Cardiac septum (tissue), 1 donor: ENCODE measurements at places on chromosomes 5 and 9.

DNA sequence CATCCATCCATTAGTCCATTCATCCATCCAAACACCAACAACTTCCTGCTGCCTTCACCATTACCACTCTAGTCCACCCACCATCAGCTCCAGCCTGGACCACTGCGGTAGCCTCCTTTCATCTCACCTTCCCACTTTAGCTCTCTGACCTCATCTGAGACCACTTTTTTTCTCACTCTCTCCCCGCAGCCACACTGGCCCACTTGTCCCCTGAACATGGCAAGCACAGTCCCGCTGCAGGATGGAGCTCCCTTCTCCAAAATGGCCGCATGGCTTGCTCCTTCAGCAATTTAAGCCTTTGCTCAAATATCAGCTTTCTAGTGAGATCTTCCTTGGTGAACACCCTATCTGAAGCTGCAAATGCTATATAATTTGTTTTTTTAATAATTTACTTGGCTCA is 11.1 kb downstream of the CSF1R start:
- peak; percentile 33 for DNase-seq

DNA sequence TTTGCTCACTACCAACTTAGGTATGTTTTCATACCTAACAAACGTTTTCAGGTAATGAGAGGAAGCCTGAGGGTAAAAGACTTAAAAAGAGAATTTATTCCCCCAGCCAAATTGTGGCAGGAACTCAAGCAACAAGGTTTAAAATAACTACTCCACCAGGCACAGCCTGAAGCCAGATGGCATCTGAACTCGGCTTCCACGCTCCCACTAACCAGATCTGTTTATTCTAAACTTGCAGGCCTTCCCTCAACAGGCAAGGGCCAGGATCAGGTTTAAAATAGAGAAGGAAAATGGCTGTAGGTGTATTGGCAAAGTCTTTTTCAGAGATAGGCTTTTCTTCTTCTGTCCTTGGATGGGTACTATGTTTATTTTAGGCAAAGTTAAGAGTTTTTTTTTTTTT is 89.4 kb downstream of the OTULIN start:
- no peak for DNase-seq

- no peak for DNase-seq
Measured at GRCh38 chr5:121695307-121695706, 156.4 kb upstream of the FTMT start.

- no peak for DNase-seq
Measured at GRCh38 chr5:72177538-72177937, 70.3 kb downstream of the MAP1B start.

GRCh38 chr9:99489060-99489413 is 267.0 kb downstream of the SEC61B start:
- no peak for DNase-seq

DNA sequence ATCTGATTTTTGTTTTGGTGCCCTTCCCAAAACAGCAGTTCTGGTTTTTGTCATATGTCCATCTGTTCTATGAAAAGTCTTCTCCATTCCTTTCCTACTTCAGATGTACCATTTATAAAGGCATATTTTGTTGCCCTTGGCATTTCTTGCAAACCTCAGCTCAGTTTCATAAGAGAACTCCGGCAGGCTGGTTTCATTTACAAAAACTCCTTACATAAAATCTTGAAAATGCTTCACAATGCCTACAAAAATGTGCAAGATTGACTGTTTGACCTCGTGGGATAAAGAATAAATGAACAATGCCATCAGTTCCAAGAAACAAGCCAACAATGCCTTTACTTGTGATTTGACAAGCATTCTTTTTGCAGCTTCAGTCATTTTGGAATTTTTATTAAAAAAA is 39.1 kb upstream of the CTNNAL1 start:
- DNase-seq: no peak

DNA sequence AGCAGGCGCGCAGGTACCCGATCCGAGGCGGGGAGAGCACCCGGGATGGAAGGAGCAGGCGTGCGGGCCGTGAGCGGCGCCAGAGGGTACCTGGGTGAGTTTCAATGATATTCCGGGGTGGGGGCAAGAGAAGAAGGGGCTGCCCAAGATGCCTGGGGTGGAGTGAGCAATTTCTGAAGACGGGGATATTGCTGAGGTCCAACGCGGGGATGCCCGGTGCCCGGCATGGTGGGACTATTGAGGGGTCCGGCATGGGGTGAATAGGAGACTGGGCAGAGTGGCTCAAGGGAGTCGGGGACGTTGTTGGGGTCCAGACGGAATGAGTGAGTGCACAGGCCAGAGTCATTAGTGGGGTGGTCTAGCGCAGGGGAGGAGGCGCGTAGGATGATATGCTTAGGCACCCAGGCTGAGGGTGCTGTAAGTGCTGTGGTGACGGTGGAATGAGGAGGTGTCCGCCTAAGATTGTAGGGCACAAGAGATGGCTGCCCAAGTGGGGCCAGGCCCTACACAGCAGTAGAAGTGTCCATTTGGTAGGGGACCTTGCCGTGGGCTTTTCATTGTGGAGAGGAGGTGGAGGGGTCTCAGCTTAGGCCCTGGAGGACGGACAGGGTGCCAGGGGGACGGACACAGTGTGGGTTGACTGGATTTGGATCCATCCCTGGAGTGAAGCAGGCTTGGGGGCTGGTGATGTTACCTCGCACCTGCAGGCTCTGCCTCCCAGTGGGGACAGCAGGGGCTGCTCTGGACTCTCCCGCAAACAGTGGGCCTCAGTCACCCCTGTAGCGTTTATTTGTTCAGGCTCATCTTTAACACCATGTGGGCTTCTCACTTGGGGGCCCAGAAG is 719 bp downstream of the MIGA2 start:
- no peak for DNase-seq

DNA sequence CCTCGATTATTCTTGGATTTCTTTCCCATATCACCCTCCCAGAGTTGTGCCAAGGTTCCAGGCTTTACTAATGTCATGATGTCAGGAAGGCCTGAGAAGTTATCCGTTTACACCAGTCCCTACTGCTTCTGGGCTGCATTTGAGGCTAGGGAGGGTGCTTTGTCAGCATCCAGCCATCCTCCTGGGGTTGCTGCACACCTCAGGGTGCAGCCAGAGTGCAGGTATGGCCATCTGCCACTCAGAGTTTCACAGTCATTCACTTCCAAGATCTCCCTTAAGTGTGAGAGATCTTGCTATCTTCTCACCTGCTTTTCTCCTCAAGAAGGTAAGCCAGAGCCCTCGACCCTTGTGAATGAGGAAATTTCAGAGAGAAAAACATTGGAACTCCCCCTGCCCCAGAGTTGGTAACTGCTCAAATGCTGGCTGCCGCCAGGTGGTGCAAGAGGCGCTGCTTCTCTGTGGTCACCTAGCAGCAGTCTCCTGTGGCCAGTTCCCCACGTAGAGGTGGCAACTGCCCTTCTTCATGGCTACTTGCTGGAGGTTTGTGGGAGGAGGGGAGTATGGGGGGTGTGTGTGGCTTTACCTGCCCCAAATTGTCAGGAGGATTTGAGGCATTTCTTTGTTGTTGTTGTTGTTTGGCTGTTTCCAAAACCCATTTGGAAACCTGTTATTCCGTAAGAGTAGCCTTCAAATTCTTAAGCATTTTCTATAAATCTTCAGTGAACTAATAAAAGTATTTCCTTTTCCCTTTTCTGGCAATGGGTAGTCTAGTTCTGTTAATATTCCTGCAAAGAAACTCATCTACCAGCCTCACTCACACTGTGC is 259.6 kb upstream of the DMRT1 start:
- DNase-seq: no peak

GRCh38 chr9:25415718-25416117 is 262.5 kb downstream of the TUSC1 start:
- DNase-seq: no peak

- no peak for DNase-seq
Measured at GRCh38 chr9:112605518-112605917, 112.4 kb downstream of the INIP start.
